ENCODE measurements at places on chromosomes 5 and 9.

DNA sequence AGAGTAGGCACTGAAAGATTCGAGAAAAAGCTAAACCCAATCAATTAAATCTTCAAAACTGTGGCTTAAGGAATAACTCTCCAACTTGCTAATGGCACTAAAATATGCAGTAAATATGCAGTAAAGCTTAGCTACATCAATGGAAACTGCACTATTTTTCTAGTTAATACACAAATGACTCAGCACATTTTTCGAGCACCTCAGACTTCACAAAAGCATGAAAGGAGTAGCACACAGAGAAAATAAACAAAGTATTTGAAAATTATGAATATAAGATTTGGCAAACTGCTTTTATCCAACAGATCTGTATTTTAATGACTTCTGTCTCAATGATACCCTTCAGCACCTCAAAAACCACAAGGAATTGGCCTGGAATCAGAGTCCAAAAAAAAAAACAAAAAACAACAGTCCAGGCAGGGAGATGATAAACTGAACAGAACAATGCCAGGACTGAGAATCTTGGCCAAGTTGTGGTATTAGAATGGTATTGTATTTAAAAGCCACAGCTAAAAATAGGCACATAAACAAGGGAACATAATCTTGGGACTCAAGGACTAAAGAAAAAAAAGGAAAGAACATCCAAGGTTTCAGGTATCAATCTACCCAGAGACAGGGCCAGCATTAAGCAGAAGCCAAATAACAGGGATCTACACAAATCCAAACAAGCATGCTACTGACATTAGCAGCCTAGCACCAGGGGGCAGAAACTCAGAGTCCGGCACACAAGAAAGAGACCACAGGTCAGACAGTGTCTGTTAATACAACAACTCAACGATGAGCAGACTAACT lies 21.4 kb downstream of the TMEM245 start:
- no peak for DNase-seq

GRCh38 chr5:145598184-145598583 lies 237.0 kb downstream of the PRELID2 start:
- DNase-seq: no peak

- no peak for DNase-seq
Observed at GRCh38 chr9:1173211-1173610, 123.1 kb downstream of the DMRT2 start.

DNA sequence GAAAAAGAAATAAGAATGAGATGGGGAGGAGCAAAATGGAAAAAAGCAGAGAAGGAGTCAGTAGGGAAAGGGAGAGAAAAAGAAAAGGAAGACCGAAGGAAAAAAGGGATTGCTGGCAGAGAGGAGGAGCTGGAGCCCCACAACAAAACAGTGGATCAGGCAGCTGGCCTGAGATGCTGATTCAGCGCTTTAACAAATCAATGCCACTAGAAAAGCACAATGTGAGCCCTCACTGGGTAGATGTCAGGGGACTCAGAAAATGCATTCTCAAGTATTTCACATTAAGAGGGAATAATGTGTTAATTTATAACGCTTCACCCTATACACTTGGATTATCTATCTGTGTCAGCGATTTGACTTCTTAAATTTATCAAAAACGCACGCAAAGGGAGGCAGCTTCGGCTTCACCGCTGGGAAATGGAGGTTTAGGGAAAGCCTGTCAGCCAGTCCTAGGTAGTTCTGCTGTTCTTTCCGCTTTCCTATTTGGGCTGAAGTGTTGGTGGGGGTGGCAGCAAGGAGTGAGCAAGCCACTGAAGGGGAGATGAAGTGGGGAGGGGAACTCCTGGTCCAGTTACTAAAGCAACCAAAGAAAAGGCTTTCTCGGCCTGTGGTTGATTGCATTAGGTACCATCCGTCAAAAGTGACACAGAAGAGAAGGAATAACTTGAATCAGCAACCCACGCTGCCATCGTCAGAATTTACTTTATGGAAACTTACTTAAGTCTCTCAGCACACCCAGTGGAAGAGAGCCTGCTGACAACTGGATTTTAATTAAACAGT lies 161.6 kb downstream of the BNC2 start:
- no peak for DNase-seq
